ENCODE measurements at places on chromosomes 12 and 14.

GRCh38 chr14:102234331-102235264 is 70.4 kb downstream of the MOK start:
- no peak for DNase-seq

DNA sequence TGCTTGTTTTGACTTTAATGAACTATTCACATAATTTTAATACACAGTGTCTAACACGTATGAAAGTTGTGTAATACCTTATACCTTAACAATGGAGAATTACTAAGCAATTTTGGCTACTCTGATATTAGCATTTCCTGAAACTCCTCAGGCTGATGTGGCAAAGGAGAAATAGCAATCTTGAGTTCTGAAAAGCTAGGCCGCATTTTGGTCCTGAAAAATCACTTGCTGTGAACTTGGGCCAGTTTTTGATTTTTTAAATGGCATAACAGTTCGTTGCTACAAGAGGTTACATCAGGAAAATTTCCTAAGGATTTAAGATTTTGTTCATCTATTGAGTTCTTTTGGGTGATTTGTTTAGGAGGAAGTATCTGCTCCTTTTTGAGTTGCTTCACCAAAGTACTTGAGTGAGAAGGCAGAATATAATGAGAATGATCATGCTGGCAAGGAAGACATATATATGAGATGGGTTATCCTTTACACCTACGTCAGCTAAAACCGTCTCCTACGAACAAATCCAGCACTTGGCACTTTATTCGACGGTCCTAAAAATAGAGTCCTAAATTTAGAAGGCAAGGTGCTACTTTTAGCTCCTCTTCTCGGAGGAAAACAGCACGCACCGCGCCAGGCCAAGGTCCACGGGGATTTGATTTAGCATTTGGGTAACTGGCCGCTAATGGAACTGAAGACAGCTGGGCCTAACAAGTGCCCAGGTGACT is 32.2 kb downstream of the MIA2 start:
- DNase-seq = no peak

DNA sequence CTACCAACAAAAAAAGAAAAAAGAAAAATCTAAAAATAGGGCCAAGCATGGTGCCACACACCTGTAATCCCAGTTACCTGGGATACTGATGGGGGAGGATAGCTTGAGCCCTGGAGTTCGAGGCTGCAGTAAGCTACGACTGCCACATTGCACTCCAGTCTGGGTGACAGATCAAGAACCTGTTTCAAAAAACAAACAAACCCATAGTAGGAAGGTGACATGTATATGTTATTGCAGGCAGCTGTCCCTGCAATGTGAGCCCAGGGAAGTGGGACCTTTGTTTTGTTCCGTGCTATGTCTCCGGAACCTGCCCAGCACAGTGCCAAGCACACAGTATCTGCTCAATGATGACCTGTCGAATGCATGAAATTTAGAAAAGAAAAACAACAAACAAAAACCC is 37.2 kb upstream of the YY1 start:
- DNase-seq = no peak

DNA sequence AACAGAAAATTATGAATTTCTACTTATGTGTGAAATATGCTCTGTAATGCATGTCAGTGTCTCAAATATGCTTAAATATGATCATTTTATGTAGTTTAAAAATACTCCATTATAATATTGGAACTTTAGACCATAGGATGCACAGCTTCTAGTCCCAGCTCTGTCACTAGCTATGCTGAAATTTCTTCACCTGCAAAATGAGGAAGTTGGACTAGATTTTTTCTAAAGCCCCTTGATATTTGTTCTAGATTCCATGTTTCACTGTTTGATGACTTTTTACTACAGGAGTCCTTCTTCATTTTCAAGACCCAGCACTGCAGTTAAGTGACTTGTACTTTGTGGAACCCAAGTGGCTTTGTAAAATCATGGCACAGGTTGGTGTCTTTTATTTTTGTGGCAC is 90.1 kb downstream of the LRRK2 start:
- no peak for DNase-seq

DNA sequence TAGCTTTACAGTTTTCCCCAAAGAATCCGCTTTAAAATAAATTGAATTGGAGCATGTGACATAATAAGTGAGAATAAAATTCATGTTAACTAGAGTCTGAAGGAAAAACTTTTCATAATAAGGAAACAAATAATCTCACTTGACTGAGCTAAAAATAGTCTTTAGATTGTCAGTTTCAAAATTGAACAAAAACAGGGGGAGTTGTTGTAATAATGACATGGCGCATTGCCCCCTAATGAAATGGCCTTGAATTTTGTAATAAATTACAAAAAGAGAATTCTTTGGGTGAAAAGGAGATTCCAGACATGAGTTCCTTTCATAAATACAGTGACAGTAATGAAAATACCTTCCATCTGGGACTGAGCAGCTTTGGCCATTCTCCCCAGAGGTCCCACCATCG is 178.6 kb downstream of the EFCAB11 start:
- DNase-seq = no peak

DNA sequence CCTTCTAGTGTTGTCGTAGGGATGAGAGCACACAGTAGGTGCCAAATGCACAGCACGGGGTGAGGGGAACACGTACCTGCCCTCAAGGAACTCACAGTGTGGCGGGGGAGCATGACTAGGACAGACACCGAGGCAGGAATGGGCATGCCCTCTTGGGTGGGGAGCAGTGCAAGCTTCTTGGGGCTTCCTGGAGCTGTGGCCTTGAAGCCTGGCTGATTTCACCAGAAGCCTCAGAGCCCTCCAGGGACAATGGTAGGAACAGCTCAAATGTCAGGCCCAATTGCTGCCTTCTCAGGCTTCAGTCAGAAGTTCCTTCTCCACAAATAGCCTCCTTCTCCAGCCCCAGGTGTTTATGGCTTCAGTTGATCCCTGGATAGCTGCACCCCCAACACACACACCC is 43.4 kb downstream of the TEAD4 start:
- no peak for DNase-seq

GRCh38 chr12:89833337-89834252 is 125.0 kb upstream of the ATP2B1 start:
- no peak for DNase-seq

- DNase-seq = no peak
These were observed 60.4 kb upstream of the IFNG-AS1 start for GRCh38 chr12:67928621-67929383.

DNA sequence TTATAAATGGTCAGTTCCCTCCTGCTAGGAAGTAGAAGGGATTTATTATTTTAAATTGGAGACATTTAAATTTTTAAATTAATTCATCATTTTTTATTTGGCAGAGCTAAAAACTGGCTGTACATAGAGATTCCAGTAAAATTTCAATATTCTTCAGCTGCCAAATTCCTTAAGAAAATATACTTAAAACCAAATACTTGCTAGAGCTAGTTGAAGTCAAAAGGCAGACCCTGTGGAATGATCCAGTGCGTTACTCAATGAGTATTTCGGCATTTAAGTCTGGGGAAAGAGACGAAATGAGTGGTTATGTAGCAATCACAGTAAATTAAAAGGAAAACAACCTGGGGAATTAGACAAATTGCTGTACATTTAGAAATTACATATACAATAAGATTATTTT is 1104.7 kb downstream of the SLC6A15 start:
- DNase-seq = no peak

DNA sequence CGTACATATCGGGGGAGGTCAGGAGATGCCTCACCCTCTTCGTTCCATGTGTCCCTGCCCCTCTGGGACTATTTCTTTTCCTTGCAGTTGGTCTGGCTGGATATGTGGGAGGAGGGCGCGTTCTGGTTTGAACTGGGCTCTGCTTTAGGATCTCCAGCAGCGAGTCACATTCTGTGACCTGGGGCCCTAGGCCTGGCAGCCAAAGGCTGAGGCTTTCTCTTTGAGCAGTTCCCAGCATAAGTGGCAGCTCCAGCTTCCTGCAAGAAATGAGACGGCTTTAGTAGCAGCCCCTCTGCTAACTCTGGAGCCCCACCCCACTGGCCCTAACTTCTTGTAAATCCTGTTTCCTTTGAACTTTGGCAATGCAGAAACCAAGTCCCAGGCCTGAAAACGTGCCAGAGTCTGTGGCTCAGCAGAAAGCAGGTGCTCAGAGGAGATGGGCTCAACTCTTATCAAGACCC is 274.8 kb downstream of the DPF3 start:
- DNase-seq = no peak

- no peak for DNase-seq
These were observed 52.9 kb upstream of the DLK1 start for GRCh38 chr14:100673807-100674154.

DNA sequence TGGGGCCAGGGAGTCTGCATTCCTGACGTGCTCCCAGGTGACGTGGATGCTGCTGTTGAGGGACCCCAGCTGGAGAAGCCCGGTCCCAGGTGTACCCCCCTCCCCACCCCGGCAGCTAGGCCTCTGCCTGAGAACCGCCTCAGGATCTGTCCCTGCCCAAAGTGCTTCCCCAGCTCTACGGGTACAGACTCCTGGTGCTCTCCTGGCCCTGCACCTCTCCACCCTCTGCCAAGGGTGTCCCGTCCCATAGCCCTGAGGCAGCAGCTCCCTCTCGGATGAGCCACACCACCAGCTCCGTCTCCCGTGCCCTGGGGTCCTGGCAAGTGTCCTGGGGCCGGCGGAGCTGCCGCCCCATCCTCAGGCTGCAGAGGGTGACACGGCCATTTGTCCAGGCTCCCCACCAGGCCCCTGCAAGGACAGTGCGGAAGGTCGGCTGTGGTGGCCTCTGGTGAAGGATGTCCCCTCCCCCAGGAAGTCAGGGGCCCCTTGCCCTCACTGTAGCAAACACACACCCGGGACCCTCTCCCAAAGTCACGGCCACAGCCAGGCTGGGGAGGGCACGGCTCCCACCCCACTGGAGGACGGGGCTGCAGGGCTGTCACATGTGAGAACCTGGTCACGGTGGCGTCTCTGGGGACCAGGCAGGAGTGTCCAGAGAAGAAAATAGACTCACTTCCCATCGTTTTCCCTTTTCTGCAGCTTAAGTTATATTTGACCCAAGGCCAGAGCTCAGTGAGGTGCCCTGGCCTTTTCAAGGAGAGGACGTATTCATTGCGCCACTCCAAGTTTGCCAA is 74.4 kb upstream of the FBRSL1 start:
- DNase-seq = no peak

- DNase-seq = no peak
These were observed 7.8 kb upstream of the TBX3 start for GRCh38 chr12:114691763-114692185.

- no peak for DNase-seq
These were observed 65.3 kb downstream of the IQSEC3 start for GRCh38 chr12:131732-132495.

DNA sequence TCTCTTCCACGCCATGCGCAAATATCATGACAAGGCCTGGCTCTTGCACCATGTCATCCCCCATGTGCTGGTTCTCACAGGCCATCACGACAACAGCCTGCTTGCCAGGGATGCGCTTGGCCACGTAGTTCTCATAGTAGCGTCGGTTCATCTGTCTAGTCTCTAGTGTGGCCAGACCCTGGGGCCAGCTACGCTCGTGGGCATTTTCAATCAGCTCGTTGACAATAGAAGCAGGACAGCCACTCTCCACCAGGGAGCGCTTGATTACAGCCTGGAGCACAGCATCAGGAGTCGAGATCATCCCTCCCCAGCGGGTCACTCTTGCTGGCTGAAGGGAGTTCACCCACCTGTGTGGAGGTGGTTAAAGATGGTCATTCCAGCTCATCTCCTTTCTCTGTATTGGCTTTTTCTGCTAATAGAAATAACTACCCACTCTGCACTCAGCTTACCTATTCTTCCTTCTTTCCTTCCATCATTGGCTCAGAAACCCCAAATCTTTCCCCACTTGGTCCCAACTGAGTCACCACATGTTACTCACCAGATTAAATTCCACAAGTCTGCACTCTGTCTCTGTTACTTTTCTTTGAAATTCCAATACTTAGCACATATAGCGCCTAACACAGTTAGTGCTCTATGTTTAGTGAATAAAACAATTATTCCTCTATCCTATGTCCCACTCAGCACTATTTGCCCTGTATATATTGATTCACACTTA is 15.1 kb downstream of the RNF41 start:
- no peak for DNase-seq

- DNase-seq = no peak
These were observed 41.9 kb upstream of the NFKBIA start for GRCh38 chr14:35446450-35446849.

DNA sequence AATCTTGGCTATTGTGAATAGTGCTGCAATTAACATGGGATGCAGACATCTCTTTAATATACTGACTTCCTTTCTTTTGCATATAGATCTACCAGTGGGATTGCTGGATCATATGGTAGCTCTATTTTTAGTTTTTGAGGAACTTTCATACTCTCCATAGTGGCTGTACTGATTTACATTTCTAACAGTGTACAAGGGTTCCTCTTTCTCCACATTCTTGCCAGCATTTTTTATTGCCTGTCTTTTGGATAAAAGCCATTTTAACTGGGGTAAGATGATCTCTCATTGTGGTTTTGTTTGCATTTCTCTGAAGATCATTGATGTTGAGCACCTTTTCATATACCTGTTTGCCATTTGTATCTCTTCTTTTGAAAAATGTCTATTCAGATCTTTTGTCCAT is 8.4 kb downstream of the AMDHD1 start:
- DNase-seq = no peak

DNA sequence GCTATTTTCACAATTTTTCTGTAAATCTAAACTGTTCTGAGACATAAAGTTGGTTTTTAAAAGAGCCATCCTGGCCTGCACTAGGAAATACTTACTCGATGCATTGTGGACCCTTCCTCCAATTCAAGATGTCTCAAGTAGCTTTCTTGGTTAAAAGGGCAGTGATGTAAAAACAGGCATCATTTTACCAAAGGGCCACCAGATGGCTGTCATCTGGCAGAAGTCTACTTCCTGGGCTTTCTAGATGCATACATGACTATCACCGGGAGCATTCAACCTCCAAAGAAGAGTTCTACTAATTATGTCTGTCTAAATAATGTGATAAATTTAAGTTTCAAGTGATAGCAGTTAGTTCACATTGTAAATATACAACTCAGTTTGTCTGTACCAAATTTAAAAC is 96.8 kb upstream of the FRMD6 start:
- no peak for DNase-seq

GRCh38 chr12:2884810-2885209 is 5.9 kb upstream of the TULP3 start:
- no peak for DNase-seq

GRCh38 chr12:16634786-16635185 is 28.8 kb upstream of the LMO3 start:
- DNase-seq = no peak

DNA sequence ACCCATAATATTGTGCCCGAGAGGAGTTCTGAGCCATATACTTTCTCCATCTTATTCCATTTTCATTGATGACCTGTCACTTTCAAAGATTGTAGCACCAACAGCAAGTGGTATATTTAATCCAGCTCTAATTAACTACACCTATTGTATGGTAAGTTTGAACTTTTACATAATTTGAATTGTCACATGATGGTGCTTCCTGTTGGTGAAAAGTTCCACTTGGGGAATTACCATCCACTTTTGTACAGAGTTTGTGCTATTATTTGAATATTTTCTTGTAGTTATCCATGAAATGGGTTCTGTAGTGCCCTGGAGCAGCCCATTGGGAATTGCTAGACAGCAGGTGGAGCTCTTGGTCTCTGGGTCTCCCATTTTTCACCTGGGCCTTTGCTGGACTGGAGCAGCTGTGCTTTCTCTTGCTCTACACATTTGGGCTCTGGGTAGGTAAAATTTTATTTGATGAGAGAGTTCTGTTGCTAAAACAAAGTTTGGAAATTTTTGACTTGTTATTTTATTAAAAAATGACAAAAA is 3.0 kb downstream of the SMCO3 start:
- no peak for DNase-seq
